Dermis blood vessel endothelial cell (primary cell): ENCODE measurements at places on chromosomes 13 and 19.

GRCh38 chr19:58038688-58039204 lies 4.9 kb downstream of the ZSCAN1 start:
- DNase-seq, result no peak

DNA sequence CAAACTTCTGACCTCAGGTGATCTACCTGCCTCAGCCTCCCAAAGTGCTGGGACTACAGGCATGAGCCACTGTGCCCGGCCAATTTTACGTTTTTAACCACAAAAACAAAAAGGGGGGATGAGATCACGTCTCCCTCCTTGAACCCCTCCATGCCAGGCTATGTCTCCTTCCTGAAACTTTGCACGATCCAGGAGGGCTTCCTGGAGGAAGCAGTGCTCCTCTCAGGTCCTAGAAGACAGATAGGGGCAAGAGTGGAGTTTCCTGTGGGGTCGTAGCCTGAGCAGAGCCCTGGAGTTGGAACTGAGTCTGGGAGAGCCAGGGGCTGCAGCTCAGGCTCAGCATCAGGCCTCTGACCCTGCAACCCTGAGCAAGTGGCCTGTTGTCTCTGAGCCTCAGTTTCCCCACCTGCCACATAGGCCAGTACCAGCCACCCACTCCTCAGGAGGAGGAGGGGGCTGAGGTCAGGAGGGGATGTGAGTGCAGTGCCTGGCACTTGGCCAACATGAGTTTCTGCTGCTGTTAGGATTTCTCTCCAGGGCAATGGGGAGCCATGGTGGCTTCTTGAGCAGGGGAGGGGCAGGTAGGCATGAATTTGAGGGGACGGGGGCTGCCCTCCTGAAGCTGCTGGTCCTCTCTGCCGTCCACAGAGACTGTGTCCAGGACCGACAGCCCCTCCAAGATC lies 16.0 kb downstream of the APBA3 start:
- DNase-seq, result no peak

DNA sequence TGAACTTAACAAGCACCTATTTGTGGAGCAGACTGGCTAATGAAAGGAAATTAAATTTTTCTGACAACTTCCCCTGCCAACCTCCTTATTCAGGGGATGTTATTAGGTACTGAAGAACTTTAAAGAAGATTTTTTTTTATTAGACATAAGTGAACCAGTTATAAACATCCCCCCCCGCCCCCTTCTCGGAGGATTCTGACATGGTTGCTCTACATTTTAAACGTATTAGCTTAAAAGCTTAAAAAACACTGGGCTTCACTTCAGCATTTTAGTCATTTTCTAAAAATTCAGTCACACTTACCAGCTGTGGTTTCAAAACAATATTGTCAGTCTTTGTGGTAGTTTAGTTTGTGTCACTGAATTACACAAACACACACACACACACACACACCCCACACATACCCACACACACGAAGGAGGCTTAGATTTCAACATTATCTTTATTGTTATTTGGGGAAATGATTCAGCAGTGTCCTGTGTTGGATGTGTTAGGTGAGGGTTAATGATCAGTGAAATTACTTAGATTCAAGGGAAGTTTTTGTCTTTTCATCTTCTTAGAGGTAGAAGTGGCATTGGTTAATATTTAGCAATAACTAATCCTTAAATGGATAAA lies 145.7 kb downstream of the PCCA start:
- DNase-seq, result no peak

- no peak for DNase-seq
These were observed 113.1 kb downstream of the PCDH9 start for GRCh38 chr13:67117010-67117550.

DNA sequence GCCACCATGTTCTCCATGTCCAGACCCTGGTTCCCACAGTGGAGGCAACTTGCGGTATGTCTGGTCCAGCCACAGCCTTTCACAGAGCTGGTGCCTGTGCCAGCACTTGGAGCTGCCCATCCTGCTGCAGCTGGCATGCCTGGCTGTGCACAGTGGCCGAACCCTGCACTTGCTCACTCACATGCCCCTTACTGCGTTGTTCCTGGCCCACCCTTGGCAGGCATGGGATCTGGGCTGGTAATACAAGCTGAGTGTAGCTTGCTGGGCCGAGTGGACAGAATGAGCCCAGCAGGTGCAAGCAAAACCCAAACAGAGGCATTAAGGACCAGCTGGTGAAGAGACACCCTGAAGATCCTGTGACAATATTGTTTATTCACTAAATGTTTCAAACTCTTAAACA lies 583.9 kb upstream of the SLITRK6 start:
- DNase-seq, result no peak
